ENCODE measurements at places on chromosomes 3 and 15.

DNA sequence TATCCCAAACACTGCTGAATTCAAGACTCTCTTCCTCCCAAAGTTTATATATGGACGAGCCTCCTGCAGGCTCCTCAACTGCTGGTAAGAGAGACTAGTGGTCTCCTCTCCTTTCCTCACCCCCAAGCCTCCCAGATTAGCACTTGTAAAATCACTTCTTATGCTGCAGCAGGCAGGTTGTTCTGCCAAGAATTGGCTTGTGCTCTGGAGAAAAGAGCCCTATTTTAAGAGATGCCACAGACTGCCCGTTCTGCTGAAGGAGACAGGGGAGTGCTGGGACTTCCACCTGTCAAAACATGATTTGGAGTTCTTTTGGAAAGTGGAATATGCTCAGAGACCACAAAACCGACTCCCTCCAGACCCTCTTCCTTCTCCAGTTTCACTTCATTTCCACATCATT, 230.9 kb upstream of the EIF1B start:
- DNase-seq, result no peak

DNA sequence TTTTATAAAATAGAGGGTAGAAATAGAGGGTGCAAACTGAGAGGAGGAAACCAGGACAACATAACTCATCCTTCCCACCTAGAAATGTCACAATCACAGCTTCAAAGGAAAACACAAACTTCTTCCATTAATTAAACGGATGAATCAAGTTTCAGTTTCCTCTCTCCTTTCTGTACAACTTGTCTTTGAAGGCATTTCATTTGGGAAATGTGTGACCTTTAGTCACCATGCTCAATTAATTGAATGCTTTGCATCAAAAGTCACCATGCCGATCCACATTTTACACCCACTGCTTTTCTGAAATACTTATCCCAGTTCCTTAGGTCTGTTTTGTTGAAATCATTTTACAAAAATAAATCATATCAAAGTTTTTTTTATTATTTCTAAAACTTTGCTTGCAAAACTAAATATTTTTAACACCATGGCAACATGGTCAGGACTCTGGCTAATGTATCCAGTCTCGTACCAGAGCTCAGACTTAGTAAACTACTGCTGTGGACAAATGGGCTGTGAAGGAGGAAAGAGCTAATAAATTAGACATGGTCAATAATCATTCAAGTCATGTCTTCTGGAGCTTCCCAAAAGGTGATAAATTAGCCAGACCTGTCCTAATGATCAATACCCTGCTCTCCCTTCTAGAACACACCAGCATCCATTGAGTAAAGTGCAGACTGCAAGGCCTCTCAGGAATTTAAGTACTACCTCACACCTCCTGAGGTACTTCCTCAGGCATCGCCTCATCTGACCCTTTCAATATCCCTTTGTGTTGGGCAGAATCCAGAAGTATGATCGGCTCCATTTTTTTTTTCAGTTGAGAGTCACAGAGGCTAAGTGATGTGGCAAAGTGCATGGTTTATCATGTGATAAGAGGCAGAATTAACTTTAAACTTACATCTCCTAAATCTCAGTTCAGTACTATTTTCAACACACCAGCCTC, 161.3 kb downstream of the GREM1 start:
- no peak for DNase-seq

DNA sequence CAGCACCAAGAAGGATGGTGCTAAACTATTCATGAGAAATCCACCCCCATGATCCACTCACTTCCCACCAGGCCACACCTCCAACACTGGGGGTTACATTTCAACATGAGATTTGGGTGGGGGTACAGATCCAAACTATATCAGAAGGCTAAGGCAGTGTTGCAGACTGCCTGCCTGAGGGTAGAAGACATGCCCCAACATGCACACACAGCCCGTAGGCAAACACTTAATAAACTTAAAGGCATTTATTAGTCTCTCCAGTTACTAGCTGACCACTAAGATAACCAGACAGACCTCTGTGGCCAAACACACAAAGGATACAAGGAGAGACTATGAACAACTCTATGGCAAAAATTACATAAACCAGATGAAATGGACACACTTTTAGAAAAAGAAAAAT, 10.2 kb downstream of the FAM162A start:
- DNase-seq, result no peak

- DNase-seq, result no peak
These were observed 1.1 kb downstream of the CNTN4 start for GRCh38 chr3:2099779-2100191.

DNA sequence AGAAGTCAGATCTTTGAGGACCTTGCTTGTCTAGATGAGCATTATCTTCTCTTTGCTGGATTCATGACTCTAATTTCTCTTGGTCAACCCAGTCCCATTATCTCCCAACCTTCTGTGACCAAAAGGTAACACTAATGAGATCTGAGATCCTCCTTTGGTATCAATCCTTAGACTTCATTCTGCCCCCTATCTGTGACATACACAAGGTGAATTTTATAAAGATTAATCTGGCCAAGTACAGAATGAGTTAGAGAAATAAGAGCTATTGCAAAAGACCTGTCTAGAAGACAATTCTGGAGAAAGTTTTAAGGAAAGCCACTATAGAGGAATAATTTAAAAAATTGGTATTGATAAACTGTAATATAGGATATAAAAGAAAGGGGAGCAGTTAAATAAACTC, 113.8 kb upstream of the KCNMB2 start:
- no peak for DNase-seq

GRCh38 chr3:137249311-137249940, 291.6 kb downstream of the IL20RB start:
- no peak for DNase-seq

DNA sequence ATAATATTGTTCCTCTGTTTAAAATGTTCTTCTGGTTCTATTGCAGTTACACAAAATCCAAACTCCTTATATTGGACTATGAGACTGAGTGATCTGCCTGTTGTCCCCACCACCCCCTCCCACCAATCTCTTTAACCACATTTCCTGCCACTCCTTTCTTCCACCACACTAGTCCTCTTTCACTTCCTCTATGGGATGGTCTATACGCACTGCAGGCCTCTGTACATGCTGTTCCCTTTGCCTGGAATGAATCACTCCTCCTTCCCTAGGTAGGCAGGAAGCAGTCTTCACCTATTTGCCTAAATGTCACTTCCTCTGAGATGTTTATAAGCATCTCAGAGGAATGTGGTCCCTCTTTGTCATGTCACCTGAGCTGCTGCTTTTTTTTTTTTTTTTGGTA, 4.0 kb downstream of the MAP2K1 start:
- DNase-seq, result no peak

- DNase-seq, result no peak
These were observed 135.5 kb downstream of the STT3B start for GRCh38 chr3:31668242-31668641.

GRCh38 chr3:23461069-23461468, 257.9 kb downstream of the UBE2E2 start:
- no peak for DNase-seq

DNA sequence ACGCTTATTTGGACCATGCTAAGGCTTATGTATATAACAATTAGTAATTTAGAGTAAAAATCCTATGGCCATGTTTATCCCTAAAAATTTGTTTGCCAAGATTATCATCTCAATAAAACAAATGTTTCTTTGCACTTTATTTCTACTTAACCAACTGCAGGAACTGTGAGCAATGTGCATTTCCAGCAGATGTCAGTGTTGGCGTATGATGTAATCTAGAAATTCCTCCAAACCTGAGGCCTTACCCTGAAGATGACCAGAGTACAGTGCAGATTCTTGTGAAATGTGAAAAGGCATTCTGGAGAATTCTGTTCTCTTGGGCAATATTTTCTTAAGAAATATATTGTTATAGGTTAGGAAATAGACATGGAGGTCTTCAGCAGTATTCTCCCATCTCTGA, 205.9 kb downstream of the MBNL1 start:
- no peak for DNase-seq

DNA sequence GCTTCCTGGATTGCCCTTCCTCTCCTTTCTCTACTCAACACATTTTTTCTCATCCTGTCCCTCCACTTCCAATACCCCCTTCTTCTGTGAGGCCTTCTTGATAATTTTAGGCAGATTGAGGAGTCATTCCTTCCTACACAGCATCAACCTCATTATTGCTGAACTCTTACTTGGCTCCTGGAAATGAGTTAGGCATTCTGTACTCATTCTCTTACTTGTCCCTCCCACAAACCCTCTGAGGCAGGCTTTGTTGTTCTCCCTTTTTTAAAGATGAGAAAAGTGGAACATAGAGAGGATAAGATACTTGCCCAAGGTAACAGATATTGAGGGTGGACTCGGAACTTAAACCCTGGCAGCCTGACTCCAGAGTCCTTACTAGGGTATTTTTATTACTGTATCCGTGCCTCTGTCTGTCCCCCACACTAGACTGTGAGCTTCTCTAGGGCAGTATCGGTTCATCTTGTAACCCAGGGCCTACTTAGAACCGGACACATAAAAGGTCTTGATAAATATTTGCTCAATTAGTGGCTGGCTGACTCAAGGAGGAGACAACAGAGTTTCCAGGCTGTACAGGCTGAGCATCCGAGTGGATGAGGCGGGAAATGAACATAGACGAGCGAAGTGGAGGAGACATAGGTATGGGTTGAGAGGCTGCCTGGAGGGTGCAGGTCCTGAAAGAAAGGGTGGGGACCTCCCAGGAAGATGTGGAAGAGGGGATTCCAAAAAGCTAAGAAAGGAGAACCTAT, 148.7 kb upstream of the ATP2B2 start:
- no peak for DNase-seq

DNA sequence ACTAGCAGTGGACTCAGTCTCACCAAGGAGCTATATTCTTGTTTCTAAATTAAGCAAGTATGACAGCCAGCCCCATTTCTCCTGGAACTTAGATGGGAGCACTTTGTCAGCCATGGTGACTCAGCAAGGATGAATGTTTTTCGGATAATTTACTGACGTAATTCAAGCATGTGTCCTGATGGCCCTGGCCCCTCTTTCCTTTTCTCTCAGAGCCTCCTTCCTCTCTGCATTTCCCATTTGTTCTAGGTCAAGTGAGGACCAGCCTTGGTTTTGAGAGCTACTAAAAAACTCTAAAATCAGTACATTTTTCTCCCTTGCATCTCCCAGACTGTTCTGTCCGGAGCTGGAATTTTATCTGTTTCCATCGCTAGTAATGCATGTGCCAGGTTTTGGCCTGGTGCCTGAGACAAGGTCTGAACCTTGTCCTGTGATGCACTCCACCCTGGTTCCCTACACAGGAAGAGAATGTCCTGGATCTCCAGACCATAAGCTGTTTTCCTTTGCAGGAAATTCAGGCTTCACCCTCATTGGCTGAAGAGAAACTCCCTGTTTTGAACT, 256.6 kb upstream of the ROPN1 start:
- no peak for DNase-seq

GRCh38 chr15:53539878-53540277, 219.6 kb downstream of the WDR72 start:
- DNase-seq, result no peak

DNA sequence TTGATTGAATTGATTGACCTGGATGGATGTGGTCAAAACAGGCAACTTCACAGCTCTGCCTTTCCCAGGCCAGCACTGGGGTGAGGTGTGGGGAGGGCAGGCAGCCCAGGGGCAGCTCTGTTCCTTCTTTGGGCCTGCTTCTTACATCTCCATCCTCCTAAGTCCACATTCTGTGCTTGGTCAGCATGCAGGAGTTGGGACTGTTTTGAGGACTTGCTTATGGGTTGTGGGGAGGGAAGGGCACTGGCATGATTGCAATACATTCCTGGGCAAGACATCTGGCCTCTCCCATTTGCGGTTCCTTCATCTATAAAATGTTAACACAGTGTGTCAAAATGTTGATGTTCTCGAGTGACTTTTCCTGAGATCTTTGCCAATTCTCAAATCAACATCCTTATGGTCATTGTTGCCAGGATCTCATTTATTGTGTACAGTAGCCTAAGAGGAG, 84.1 kb downstream of the ST6GAL1 start:
- no peak for DNase-seq

DNA sequence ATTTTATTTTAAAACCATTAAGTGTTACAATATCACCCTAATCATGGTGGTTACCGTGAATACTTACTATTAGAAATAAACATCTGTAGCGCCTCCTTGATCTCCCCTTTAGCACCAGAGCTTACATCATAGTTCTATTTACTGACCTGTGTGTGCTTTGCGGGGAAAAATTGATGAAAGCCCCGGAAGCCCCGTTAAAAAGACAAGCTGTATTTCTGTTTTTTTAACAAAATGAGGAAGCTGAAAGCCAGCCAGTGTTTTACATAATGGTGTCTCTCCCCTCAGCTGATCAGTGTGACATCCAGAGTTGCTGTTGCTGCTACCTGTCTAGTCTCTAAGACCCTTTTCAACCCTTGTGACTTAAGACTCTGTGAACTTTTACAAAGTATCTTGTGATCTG, 100.8 kb downstream of the OPA1 start:
- DNase-seq, result no peak

GRCh38 chr15:66502491-66502890, 2.2 kb downstream of the RPL4 start:
- no peak for DNase-seq

GRCh38 chr15:85636351-85636750, 158.4 kb downstream of the KLHL25 start:
- DNase-seq, result no peak

DNA sequence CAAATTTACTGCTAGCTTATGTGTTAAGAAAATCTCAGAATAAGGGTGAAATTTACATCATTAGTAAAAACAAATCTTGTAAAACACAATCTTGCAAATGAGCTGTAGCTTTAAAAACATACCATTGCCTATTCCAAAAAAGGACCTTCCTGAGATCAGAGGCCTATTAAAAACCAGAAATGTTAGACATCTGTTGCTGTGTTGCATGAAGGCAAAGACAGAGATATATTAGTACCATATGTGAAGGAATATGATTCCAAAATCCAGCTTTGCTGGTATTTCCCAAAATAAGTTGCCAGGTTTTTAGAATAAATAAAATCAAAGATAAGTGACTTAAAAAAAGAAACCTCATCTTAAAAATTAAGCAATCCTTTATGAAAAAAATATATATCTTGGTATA, 504.1 kb upstream of the CDIN1 start:
- no peak for DNase-seq

DNA sequence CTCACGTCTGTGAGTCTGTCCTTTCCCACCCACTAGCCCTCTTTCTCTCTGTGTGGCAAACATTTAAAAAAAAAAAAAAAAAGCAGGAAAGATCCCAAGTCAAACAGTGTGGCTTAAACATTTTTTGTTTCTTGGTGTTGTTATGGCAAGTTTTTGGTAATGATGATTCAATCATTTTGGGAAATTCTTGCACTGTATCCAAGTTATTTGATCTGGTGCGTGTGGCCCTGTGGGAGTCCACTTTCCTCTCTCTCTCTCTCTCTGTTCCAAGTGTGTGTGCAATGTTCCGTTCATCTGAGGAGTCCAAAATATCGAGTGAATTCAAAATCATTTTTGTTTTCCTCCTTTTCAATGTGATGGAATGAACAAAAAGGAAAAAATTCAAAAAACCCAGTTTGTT, 97.7 kb downstream of the GAP43 start:
- DNase-seq, result no peak

Data from stimulated activated CD8-positive, alpha-beta memory T cell treated with anti-CD3 and anti-CD28 coated beads, Interleukin-4, amount 100 ng/mL, for 4 hours (primary cell).